ENCODE measurements at places on chromosomes 4 and X. TPM values are rescaled to one million over a fixed set of nuclear protein-coding genes. Genes with fewer than 3 reads are reported as not detected.
A peak's percentile ranks its signal among the peaks of the same experiment; 100 is the strongest.

DNA sequence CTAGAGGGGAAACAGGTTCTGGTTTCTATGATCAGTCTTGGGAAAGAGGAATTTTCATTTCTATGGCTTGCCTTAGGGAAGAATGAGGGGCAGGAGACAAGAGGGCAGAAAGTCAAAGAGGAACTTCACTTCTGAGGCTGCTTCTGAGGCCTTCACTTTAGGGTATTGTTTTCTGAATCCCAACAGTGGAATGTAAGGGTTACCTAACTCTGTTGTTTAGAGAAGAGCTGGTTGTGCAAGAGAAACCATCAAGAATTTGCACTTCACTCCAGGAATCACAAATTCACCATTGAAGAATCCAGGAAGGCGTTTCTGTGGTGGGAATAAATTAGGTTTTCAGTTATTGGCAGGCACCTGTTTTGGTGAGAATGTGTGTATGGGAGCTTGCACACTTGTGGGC is 126.7 kb upstream of the AMOT start:
- no peak for DNase-seq

DNA sequence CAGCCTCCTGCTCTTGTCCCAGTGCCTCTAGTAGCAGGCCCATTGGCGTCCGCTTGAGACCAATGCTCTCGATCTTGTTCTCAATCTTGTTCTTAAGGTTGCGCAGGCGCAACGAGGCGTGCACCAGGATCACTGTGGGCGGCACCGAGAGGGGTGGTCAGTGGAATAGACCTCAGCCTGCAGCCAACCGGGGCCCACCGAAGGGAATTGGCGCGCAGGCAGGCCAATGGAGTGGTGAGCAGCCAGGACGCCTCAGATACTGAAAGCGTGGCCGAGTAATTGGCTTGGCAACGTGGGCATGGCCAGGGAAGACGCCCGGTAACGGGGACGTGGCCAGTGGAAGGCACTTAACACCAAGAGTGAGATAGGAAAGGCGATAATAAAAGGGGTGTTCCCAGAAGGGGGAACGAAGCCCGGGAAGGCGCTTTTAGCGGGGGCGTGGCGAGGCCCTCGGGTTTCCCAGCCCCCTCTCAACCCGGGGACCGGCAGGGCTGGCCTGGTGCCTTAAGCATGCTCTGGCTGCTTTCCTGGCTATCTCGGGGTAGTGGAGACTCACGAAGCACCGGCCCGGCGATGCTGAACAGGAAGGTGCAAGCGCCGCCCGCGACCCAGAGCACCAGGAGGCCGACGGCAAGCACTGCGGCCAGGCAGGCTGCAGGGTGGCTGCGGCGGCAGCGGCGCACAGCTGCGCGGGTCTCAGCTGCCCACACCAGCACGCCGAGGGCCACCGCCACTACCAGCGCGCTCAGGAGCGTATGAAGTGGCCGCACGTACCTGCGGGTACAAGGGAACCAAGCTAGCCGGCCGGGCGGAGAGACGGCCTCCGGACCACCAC is 1.7 kb downstream of the PRAF2 start:
- no peak for DNase-seq

- DNase-seq, result no peak
Observed at GRCh38 chr4:92714640-92715039, 410.9 kb downstream of the GRID2 start.

DNA sequence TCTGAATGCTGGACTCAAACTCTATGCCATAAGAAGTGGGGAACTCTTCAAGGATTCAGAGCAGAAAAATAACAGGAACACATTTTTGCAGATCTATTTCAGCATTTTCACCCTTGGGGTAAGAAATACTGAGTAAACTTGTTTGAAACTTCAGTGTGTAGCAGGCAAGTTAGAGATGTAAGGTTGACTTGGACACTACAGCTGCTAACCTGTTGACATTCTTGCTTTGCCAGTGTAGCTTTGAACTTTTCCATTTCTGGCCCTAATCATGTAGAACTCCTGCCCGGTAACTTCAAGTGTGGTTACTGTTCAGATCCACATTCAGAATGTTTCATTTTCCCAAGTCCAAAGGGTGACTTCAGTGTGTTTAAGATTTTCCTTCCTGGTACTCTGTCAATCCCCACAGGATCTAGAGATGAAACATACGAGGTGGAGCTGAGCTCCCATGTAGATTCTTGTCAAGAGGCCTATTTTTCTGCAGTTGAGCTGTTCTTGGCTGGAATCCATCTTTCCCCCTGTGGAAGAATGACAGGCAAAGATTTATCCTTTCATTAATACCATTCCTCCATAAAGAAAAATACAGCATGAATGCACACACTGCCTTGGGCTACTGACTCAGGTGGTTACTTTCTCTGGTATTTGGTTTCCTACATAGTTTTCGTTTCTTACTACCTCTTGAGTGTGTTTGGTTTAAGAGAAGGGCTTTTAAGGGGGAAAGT is 34.1 kb downstream of the FHDC1 start:
- DNase-seq, result no peak

- DNase-seq, result no peak
Observed at GRCh38 chrX:38205039-38205438, 15.6 kb downstream of the SRPX start.

MAEA gene
- 62.9 TPM for total RNA-seq

DNA sequence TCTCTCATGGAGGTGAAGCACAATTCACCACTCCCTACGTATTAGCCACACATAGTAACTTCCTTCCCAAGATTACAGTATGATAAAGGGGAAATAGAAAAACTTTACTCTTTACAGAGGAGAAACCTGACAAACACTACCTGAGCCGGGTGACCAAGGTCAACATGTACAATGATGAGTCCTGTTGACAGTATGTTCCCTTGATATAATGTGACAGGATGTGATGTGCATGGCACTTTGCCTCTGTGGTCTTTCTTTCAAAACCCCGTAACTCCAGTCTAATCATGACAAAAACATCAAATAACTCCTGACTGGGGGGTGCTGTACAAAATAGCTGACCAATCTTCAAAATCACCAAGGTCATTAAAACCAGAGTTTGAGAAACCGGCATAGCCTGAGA is 60.6 kb downstream of the CD99L2 start:
- DNase-seq, result no peak

DNA sequence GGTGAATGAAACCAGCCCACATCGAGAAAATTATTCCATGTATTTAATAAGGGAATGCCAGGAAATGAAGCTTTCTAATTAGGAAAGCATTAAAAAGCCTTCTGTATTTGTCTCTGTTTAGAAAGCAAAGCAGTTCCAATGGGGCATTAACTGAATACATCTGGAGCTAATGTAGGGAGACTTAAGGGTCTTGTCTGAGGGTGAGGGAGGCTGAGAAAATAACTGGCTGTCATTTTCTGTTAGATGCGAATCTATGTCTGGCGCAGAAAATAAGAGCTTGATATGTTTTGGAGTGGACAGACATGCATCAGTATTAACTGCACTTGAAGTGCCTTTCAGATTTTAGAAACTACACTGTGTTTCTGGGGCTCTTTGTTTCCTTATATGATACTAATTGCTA is 111.3 kb downstream of the KLHL8 start:
- no peak for DNase-seq

- no peak for DNase-seq
Observed at GRCh38 chr4:136121426-136121825, 1410.9 kb downstream of the PCDH18 start.

DNA sequence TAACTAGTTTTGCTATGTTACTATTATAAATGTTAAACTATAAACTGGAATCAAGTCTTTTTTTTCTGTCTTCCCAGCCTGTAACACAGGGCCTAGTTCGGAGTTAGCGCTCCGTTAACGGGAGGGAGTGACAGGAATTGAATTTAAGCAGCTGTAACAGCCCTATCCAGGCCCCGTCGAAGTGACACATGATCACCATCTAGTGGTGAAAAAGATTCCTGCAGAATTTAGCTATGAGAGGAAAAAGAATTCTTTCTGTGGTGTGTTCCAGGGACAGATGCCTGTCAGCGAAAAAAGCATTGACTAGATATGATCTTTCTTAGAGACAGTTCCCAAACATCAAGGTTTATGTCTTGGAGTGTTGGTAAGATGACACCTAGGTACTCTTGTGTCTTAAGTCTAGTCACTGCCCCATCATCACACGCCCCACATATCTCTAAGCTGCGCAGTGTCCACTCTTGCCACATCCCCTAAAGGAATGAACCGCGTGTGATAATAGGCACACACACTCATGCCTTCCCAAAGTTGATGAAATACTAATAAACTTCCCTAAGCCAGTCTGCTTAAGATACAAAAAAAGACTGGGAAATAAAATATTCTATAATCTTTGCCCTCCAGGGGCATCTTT is 2.1 kb downstream of the GAB3 start:
- no peak for DNase-seq

GRCh38 chr4:101921370-101921769 is 130.8 kb downstream of the BANK1 start:
- DNase-seq, result no peak

RNF128 gene
- not detected for total RNA-seq

ZNF81 gene
- 9.6 TPM for total RNA-seq

GRCh38 chrX:13397878-13398818 is 78.3 kb upstream of the ATXN3L start:
- DNase-seq, result peak; percentile 90

DNA sequence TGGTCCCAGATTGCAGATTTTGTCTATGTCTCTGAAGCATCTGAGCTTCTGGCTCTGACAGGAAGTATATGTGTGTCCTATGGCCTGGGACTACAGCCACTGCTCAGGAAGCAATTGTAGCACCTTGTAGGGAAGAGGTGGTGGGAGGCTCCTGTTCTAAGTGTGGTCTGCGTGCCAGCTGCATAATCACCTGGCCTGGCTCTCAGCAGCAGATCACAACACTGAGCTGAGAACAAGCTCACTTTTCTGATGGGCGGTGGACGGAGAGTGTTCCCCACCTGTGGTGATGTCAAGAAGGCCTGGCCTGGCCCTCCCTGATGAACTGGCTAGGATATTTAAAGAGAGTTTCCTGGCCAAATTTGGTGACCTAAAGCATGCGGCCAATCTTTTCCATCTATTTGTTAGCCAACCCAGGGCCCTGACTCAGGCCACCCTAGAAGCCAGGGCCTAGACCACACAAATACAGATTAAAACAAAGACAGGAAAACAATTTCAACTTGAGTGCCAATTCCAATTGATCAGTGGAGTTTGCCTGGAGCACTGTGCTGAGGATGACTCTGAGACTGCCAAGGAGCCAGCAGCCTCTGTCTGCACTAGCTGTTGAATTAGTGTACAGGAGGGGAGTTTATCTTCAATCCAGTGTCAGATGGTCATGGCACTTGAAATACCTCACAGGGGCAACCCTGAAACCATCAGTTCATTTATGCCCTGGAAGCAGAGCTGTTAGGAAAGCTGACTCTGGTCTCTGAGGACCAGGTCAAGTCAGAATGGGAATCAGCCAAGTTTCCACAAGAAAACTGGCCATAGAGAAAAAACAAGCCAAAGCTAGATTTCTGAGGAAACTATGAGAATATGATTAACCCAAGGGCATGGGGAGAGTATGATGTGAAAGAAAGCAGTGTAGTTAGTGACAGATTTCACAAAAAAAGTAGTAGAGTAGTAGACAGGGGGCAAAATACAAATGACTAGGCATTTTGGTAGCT is 47.4 kb downstream of the PRDM5 start:
- no peak for DNase-seq

- no peak for DNase-seq
Observed at GRCh38 chr4:143558286-143558685, 44.8 kb downstream of the SMARCA5 start.

DNA sequence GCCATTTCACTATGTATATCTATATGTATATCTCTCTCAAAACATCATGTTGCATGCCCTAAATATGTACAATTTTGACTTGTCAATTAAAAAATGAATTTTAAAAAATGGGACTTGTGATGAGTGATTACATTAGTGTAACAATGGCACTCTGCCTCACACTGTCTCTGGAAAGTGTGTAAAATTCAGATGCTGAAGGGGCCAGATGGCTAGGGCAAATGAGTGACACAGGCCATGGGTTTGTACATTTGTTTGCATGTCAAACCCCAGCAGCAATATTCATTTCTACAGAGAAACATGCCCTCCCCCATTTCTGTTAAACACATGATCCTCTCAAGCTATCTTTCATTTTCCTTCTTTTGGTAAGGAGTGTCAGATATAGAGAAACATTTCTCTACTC is 8.1 kb downstream of the SCARB2 start:
- DNase-seq, result no peak

GRCh38 chr4:103095080-103095479 is 4.6 kb downstream of the BDH2 start:
- no peak for DNase-seq

SHISA3 gene
- total RNA-seq, result 3.9 TPM
